ENCODE measurements at places on chromosomes 4 and X.

DNA sequence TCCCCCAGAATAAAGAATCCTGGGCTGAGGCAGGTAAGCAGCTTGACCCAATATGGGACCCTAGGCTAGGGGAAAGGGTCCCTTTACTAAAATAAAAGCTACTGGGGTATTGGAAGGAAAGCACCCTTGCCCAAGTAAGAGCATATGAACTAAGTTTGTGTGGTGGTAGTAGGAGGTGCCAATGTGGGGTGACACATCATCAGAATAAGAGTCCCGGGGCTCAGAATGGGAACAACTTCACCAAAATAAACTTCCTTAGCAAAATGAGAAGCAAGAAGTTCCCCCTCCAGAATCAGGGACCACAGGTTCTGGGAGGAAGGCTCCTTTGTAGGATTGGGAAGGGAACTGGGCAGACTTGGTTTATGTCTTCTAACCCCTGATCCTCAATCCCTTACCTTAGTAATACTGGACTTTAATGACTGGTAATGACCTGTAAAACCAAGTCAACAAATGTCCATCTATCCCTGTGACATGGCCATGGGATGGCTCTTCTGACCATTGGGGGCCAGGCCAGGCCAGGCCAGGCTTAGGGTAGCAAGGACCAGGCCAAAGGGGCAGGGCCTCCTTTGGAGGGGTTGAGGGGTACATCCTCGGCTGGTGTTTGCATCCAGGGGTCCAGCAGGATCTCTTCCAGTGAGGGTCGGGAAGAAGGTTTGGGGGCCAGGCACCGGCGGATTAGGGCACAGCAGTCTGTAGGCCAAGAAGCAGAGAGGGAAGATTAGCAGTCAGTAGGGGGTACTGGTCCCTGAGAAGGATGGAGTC lies 2.3 kb upstream of the SLC35A2 start:
- no peak for DNase-seq

- DNase-seq = no peak
Measured at GRCh38 chr4:11973270-11973669, 544.6 kb upstream of the HS3ST1 start.

GRCh38 chr4:140243278-140243753 lies 89.3 kb upstream of the MAML3 start:
- DNase-seq = no peak

- peak; percentile 11 for DNase-seq
Measured at GRCh38 chrX:107629540-107629909, 1.2 kb downstream of the PRPS1 start.

DNA sequence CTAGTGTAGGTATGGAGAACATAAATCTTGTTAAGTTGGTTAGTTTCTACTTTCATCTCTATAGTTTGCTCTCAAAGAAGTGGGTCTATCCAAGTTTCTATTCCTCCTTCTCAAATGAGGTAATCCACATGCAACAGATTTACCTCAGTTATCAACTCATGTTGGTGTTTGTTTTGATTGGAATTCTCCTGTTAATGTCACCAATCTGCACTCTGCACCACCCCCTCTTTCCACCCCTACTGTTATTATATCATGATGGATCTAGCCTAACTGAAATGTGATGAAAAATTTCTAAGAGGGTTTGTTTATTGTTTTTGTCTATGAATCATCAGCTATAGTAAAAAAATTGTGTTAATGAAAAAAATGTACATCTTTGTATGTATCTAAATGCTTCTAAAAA lies 66.1 kb downstream of the AGTR2 start:
- no peak for DNase-seq

- peak; percentile 24 for DNase-seq
Measured at GRCh38 chrX:120380699-120381098, 18.8 kb downstream of the ATP1B4 start.

DNA sequence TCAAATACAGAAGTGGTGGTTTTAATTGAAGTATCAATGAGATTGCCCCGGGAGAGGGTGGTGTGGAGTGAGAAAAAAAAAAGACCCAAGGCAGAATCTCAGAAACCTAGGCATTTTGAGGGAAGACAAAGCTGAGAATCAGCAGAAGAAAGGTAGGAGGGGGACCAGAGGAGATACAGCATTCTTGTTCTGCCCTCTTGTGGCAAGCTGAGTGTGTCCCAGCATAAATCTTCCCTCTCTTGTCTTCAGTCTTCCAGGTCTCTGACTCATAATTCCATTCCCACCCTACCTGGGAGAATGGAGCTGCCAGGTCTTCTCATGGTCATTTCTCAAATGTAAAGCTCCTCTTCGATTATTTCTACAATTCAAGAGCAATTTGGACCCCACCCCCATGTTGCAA lies 32.7 kb upstream of the MAGED1 start:
- peak; percentile 7 for DNase-seq

All from activated CD4-positive, alpha-beta memory T cell treated with anti-CD3 and anti-CD28 coated beads for 36 hours (primary cell).